ENCODE measurements at places on chromosomes 4 and X.
A peak's percentile ranks its signal among the peaks of the same experiment; 100 is the strongest.

DNA sequence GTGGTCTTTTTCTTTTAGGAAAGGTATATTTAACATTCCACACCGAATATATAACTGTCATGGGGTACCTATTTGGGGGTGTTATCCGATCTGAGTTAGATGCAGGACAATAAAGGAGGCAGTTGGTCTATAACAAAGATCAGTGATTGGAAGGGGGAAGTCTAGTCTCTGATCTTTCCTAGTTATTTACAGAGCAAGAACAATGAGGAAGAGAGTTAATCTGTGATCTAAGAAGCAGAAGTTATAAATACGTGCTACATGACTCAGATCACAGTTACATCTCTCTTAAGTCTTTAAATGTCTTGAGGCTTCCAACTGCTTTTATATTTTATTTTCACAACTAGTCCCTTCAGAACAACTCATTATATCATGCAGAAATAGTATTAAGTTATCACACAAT is 33.2 kb upstream of the ARMCX4 start:
- DNase-seq = no peak

- peak; percentile 57 for DNase-seq
Measured at GRCh38 chr4:137510557-137511265, 21.6 kb downstream of the PCDH18 start.

DNA sequence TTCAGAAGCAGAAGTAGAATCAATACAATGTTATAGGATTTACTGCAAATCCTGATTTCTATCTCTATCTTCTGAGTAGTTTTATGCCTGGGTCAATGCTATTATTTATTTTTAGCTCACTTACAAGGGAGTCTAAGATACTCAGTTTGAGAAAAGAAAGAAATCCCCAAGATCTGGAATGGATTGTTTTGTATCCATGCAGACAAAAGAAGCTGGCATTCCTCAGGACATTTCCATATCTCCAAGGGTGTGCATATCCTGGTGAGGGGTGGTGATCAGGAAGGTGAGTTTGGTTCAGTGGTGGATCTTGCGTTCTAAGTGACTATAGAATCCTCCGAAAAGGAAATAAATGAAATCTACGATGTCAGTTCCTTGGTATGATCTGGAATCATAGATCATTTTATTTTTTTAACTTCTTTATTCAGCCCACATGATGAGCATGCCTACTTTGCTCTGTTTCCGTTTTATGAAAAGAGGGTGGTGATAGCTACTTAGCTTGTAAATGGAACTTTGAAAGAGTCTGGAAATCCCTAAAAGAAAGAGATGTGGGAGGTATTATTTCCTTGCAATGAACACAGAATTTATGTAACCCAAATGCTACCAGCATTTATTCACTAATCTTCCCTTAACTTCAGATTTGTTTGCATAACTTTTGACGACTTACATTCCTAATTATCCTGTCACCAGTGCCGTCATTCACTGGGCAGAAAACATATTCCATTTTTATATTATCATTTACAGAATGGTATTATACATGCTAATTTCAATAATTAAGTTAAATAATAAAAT is 81.1 kb upstream of the RAPGEF2 start:
- no peak for DNase-seq

DNA sequence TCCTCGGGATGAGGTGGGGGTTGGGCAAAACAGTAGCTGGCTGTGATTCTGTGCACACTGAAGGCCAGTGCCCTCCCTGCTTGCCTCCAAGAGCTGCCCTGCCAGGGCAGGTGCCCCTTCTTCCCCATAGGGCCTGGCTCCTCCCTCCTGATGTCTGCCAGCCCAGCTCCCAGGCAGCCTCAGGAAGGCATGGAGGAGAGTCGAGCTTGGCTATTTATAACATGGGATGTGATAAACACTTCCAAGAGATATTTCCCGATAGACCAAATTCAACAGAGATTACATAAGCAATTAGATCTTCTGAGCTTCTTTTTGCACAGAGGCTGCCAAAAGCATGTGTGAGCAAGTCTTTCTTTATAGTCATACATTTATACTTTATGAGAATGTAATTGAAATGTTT is 45.3 kb upstream of the PJA1 start:
- DNase-seq = no peak

DNA sequence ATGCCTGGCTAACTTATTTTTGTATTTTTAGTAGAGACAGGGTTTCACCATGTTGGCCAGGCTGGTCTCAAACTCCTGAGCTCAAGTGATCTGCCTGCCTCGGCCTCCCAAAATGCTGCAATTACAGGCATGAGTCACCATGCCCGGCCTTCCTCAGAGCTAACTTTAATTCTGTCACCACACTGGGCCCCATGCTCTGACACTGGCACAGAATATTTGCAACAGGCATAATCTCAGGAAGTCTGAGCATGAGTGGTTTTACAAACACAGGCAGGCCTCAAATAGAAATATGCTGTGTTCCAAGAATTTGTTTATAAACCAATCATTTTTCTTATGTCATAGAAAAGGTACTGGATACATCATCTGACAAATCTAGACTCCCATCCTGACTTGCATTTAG is 32.7 kb upstream of the FAM9C start:
- no peak for DNase-seq

- no peak for DNase-seq
Measured at GRCh38 chrX:123665197-123665596, 67.7 kb downstream of the THOC2 start.

DNA sequence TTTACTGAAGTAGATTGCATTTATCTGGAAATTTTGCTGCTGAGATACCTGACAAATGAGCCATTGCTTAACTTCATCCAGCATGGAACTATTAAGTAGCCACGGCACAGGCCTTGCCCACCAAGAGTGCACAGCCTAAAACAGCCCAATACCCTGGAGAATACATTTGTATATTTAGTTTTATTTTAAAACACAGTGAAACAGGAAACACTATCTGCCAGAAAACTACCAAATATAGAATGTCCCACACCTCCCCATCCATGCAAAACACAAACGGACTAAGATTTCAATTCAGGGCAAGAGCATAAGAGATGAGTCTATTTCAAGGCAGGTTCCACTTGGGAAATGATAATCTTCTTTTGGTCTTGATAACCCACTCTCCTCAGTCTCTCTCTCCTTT is 57.1 kb downstream of the MAML3 start:
- DNase-seq = no peak

- DNase-seq = peak; percentile 26
Measured at GRCh38 chrX:130173190-130173895, 1.6 kb downstream of the RAB33A start.

- no peak for DNase-seq
Measured at GRCh38 chr4:8495803-8496202, 55.2 kb downstream of the TRMT44 start.

- no peak for DNase-seq
Measured at GRCh38 chr4:169906104-169906503, 120.1 kb downstream of the MFAP3L start.

GRCh38 chrX:154373340-154374306 is 811 bp downstream of the FLNA start:
- DNase-seq = peak; percentile 60

- no peak for DNase-seq
Measured at GRCh38 chr4:145870155-145871020, 68.2 kb downstream of the ZNF827 start.

DNA sequence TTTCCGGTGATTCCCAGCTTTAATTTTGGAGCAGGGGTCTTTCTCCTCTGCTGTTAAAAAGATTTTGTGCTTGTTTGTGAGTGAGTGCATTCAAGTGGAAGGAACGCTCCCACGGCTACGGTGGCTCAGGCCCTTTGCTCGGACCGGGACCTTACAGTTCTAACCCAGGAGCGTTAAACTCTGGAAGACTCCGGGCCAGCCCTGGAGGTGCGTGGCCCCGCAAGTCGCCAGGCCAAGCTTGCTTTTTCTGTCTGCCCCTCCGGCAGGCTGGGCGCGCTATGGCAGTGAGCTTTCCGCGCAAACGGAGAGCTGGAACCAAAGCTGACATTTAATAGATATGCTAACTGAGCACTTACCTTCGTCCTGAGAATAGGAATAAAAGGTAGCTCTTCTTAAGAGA is 18.3 kb upstream of the PITX2 start:
- no peak for DNase-seq

GRCh38 chr4:76386566-76387305 is 34.2 kb downstream of the CCDC158 start:
- DNase-seq = no peak

GRCh38 chr4:60657041-60657440 is 543.1 kb upstream of the ADGRL3 start:
- no peak for DNase-seq

- DNase-seq = peak; percentile 20
Measured at GRCh38 chr4:98659106-98659592, 738 bp upstream of the TSPAN5 start.

- no peak for DNase-seq
Measured at GRCh38 chr4:165709973-165710526, 163.0 kb upstream of the TLL1 start.

- DNase-seq = no peak
Measured at GRCh38 chr4:16124232-16124631, 40.4 kb upstream of the PROM1 start.

DNA sequence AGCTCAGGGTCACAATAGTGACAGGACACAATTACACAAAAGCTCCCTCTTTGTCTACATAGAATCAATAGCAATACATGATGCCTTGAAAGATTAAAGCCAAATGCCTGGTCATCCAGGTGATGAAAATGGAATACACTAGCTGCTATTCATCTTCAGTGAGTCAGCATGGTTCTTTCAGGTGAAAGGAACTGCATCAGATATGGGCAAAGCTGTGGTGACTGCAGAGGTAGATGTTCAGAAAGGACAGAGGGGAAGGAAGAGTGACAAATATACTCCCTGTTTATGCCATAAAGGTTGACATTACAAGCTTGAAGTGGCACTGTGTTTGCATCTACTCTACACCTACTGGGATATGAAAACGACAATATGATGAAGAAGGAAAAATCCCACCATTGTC is 20.0 kb upstream of the FTHL17 start:
- DNase-seq = no peak

DNA sequence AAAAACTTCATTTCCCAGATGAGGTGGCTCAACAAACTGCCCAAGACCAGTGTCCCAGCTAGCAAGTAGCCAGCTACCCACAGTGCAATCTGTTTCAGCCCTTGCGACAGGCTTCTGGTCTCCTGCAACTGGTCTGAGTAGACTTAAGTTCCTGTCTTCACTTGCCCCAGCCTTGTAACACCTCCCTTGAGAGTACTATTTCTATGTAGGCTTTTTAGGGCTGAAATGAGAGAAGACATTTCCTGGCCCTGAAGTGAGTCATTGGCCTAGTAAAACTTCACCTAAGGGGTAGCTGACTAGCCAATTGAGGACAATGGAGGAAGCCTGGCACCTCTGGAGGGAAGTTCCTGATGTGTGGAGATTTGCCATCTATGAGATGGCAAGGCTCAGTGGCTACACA is 80.1 kb upstream of the STIM2 start:
- DNase-seq = no peak

DNA sequence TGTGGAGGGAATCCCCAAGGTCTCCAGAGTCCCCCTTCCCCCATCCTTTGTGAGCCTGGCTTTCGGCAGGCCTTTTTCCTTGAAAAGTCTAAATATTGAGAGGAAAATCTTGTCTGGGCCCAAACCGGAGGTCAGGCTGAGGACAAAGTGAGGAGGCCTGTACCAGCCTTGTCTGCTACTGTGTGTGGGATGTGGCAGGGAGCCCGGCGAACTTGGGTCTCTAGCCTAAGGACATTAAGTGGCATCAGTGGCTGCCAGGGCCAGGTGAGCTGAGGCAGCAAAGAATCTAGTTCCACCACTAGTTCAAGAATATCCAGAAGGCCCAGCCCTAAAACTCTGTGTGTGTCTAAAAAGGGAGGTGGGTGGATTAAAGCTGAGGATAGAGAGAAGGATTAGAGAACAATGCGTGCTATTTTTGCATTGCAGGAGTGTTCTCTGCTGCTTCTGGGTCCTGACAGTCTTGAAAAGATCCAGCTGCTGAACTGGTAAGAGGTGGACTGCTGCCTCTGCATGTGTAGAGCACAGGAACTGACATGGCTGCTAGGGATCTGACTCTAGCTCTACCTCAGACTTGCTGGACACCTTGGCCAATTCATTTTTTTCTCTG is 1.2 kb upstream of the AMER1 start:
- no peak for DNase-seq

- no peak for DNase-seq
Measured at GRCh38 chr4:26194764-26195163, 126.0 kb upstream of the RBPJ start.

DNA sequence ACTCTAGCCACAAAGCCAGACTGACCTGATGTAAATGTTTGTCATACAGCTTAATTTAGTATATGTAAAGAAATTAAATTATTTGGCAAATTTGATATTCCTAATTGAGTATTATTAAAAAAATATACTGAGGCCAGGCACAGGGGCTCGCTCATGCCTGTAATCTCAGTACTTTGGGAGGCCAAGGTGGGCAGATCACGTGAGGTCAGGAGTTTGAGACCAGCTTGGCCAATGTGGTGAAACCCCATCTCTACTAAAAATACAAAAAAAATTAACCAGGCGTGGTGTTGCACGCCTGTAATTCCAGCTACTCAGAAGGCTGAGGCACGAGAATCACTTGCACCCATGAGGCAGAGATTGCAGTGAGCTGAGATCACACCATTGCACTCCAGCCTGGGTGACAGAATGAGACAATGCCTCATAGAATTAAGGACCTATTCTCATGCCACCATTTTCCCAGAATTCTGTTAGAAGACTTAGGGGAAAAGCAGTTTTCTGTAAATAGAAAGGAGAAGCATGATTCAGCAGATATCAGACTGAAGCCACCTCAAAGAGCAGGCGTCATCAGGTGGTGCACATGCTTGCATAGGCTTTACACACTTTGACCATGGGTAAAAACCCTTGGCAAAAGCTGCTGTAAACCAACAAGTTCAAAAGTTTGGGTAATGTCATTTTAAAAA is 6.1 kb downstream of the UBQLN2 start:
- DNase-seq = no peak
